ENCODE measurements at places on chromosomes 13 and 19. TPM values are rescaled to one million over a fixed set of nuclear protein-coding genes. Genes with fewer than 3 reads are reported as not detected.

DNA sequence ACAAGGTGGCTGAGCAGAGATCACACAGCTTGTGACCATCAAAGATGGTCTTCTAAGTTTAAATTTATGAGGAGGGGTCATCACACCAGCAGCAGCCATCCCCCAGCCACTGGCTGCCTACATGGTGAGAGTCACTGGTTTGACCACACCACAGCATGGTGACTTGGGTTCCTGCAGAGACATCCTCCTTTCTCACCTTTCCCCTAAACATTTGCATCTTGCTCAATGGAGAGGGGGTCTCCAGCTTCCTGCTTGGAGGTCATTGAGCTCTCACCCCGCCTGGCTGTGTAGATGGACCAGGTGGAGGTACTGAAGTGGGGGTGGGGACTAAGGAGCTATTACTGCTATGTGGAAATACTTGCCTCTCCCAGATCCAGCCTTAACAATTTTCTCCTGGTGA lies 247.6 kb upstream of the ARGLU1 start:
- DNase-seq, result no peak
- no peaks in the 10 kb centered on the region for H3K36me3 ChIP-seq
- no peak overlapping the region for H3K27ac ChIP-seq
- no peaks in the 10 kb centered on the region for H3K4me1 ChIP-seq
- H3K4me3 ChIP-seq, result no peak overlapping the region

DNA sequence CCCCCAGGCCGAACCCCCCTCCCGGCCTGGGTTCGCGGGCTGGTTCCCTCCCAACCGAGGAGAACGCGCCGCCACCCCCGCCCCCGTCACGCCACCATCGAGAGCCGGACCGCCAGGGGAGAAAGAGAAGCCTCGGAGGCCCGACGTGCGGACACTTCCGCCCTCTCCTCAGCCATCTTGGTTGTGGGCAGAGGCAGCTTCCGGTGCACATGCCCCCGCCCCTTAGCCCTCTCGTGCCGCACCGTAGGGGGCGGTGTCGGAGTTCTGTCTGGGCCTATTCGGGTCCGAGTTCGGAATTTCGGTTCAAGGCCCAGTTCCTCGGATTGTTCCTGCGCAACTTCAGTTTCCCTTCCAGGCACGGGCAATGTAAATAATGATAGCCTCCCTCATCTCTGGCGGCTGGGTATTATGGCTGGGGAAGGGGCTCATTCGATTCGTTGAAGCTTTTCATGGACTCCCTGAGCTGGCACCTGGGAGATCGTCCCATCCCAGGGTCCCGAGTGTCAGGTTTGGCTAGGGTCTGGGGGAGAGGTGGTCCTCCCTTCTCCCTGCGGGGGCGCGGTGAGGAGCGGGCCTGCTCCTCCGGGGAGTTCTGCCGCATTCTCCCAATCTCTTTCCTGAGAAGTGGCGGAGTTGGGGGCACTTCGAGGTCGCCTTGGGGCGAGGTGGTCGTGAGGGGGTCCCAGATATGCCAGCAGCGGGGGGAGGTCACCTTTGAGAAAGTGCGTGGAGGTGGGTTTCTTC lies at the start of the genes IER2 and STX10:
Gene IER2, plus strand, starts transcription at position 225 of the 744 bp plus-strand sequence. CDS start 2,776 bp downstream, outside the sequence.
Gene STX10, minus strand, starts transcription at position 189 of the 744 bp plus-strand sequence. CDS start 202 bp downstream, outside the sequence.
- H3K27me3 ChIP-seq, result no peaks in the 10 kb centered on the region
- peak within 1 kb of the TSS; percentile 100 for H3K27ac ChIP-seq
- DNase-seq, result peak; percentile 91
- peaks cover 13% of the 10 kb centered on the region for H3K4me1 ChIP-seq
- H3K36me3 ChIP-seq, result peaks cover 21% of the 10 kb centered on the region

The SMIM24 gene
- 6.0 TPM for total RNA-seq

The ERF gene
- 57.5 TPM for total RNA-seq

The TMEM259 gene
- 235 TPM for total RNA-seq
